Cardiac muscle cell (in vitro differentiated cells and primary cell): ENCODE measurements at places on chromosomes 5 and 9. TPM values are rescaled to one million over a fixed set of nuclear protein-coding genes. Genes with fewer than 3 reads are reported as not detected.
A peak's percentile ranks its signal among the peaks of the same experiment; 100 is the strongest.

TMEM8B gene
- 17.0 and 21.8 TPM in 2 replicates for polyA plus RNA-seq

LNPEP gene
- polyA plus RNA-seq = 11.2 and 17.6 TPM in 2 replicates

TMEM232 gene
- 2.5 and 5.0 TPM in 2 replicates for polyA plus RNA-seq

TXNDC15 gene
- polyA plus RNA-seq = 69.4 and 73.5 TPM in 2 replicates

BOD1 gene
- 80.5 and 101 TPM in 2 replicates for polyA plus RNA-seq

CTSV gene
- 60.9 and 65.5 TPM in 2 replicates for polyA plus RNA-seq

DNA sequence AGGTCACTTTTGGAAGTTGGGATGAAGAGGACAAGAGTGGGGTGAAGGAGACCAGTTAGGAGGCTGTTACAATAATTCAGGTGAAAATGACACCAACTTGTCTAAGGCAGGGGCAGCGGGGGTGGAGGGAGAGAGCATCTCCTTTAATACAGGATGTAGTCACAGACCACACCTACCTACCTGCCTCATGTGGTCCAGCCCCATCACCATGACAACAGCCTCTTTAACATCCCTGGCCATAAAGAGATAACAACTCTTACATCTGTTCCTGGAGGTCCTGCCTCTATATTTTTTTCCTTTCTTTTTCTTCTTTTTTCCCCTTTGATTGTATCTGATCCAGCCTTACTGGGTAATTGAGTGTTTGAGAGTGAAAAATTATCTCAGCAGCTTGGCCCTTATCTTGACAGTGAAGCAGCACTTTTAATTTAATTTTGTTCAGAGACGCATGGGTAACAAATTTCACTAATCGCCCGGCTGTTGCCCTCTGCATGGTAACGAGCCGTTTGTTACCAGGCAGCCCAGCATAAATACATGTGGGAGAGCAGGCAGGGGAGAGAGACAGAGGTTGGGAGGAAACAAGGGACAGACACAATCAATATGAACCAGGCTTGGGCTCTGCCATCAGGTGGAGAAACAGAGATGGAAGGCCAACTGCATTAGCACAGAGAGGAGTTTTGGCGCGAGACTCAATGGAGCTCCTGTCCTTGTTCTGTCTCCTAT is 338.1 kb downstream of the ASTN2 start:
- no peak overlapping the region for H3K27ac ChIP-seq
- no peak for DNase-seq
- H3K36me3 ChIP-seq = no peaks in the 10 kb centered on the region
- no peaks in the 10 kb centered on the region for H3K4me1 ChIP-seq
- H3K27me3 ChIP-seq = no peaks in the 10 kb centered on the region
- no peak overlapping the region for H3K4me3 ChIP-seq

DNA sequence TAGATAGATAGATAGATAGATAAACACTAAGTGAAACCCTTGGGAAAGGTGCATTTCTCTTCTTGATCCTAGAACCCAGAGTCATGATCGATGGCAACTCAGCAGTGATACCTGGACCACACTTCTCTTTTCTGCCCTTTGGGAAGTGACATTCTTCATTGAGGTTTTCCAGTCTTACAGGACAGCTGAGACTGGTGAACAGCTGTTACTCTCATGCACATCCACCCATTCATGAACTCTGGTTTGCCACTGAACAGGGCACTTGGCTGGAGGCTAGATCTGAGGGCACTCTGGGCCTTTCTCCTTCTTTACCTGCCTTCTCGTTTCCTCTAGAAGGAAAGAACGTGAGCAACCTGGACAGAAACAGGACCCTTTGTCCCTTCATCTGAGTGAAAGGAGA is 164.5 kb downstream of the DRD1 start:
- no peaks in the 10 kb centered on the region for H3K4me1 ChIP-seq
- no peaks in the 10 kb centered on the region for H3K36me3 ChIP-seq
- H3K27me3 ChIP-seq = no peaks in the 10 kb centered on the region
- H3K27ac ChIP-seq = no peak overlapping the region
- DNase-seq = no peak

DNA sequence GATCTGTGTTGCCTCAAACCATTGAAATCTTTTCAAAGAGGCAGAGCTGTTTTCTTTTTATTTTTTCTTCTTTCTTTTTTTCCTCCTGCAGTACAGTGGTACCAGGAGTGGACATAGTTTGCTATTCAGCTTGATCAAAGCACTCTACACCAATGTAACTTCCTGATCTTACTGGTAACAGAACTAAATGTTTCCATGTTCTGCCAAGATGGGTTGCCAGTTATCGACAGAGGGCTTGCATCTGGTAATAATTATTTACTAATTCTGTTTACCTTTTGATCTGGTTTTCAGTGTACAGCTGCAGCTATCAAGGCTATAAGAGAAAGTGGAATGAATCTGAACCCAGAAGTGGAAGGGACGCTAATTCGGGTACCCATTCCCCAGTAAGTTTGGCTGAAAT is 26.8 kb downstream of the MRRF start:
- H3K36me3 ChIP-seq = peaks cover 22% of the 10 kb centered on the region
- peaks cover 16% of the 10 kb centered on the region for H3K4me1 ChIP-seq
- no peak for DNase-seq
- no peak overlapping the region for H3K27ac ChIP-seq

GRCh38 chr5:115168829-115169486 is 750 bp downstream of the TRIM36 start:
- peaks cover 45% of the 10 kb centered on the region for H3K27me3 ChIP-seq
- no peaks in the 10 kb centered on the region for H3K4me1 ChIP-seq
- H3K4me3 ChIP-seq = peak overlapping the region; percentile 65
- no peaks in the 10 kb centered on the region for H3K36me3 ChIP-seq

GRCh38 chr9:88652876-88653275 is 117.9 kb downstream of the NXNL2 start:
- no peaks in the 10 kb centered on the region for H3K4me1 ChIP-seq
- no peaks in the 10 kb centered on the region for H3K27me3 ChIP-seq
- H3K36me3 ChIP-seq = no peaks in the 10 kb centered on the region
- DNase-seq = no peak
- no peak overlapping the region for H3K4me3 ChIP-seq

DNA sequence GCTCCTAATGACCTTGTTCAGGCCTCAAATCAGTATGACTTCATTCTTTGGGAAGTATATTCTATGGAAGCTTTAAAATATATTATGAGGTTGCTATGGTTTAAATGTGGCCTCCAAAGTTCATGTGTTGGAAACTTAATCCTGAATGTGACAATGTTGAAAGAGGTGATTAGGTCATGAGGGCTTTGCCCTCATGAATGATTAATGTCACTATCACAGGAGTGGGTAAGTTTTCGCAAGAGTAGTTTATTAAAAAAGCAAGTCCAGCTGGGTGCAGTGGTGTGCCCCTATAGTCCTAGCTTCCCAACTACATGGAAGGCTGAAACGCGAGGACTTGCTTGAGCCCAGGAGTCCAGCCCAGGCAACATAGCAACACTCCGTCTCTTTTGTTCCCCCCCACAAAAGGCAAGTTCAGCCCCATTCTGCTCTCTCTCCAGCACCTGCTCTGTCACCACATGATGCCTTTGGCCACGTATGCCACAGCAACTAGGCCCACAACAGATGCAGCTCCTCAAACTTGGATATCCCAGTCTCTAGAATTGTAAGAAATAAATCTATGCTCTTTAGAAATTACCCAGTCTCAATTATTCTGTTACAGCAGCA is 105.3 kb downstream of the SIL1 start:
- no peak overlapping the region for H3K4me3 ChIP-seq
- no peaks in the 10 kb centered on the region for H3K27me3 ChIP-seq
- H3K4me1 ChIP-seq = peaks cover 9% of the 10 kb centered on the region
- H3K27ac ChIP-seq = no peak overlapping the region
- H3K36me3 ChIP-seq = no peaks in the 10 kb centered on the region

- H3K36me3 ChIP-seq = no peaks in the 10 kb centered on the region
- DNase-seq = no peak
Measured at GRCh38 chr9:129362287-129363000, 184.4 kb upstream of the IER5L start.

DNA sequence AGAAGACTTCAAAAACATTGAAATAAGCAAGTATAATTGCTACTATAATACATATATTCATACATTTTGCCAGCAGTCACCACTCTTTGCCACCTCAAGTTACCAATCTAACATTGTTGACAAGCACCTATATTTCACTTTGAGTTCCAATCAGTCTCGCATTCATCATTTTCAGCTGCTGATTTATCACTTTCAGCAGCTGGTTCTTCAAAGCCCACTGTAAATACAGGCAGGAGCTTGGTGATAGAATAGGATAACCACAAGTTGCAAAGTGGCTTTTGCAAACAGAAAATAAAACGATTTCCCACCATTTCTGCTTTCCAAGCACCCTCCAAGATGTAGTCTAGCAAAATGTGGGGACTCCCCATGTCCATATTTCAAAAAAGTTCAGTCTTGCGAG is 114.2 kb upstream of the ITGA1 start:
- no peaks in the 10 kb centered on the region for H3K27me3 ChIP-seq
- no peak for DNase-seq
- H3K4me3 ChIP-seq = no peak overlapping the region
- H3K27ac ChIP-seq = no peak overlapping the region
- no peaks in the 10 kb centered on the region for H3K36me3 ChIP-seq

- no peak overlapping the region for H3K27ac ChIP-seq
- H3K27me3 ChIP-seq = no peaks in the 10 kb centered on the region
- H3K36me3 ChIP-seq = no peaks in the 10 kb centered on the region
- H3K4me3 ChIP-seq = no peak overlapping the region
- no peaks in the 10 kb centered on the region for H3K4me1 ChIP-seq
Measured at GRCh38 chr5:165263536-165263935, 1758.1 kb downstream of the MAT2B start.

GRCh38 chr5:9924614-9925013 is 294.5 kb upstream of the TAS2R1 start:
- no peaks in the 10 kb centered on the region for H3K36me3 ChIP-seq
- H3K27ac ChIP-seq = no peak overlapping the region
- H3K4me1 ChIP-seq = no peaks in the 10 kb centered on the region
- peak; percentile 97 for DNase-seq

- no peak for DNase-seq
- H3K4me3 ChIP-seq = no peak overlapping the region
- no peaks in the 10 kb centered on the region for H3K27me3 ChIP-seq
- H3K36me3 ChIP-seq = no peaks in the 10 kb centered on the region
- no peak overlapping the region for H3K27ac ChIP-seq
- no peaks in the 10 kb centered on the region for H3K4me1 ChIP-seq
Measured at GRCh38 chr5:20536813-20537212, 548.8 kb upstream of the CDH18 start.

GRCh38 chr5:123809594-123810221 is 297.7 kb downstream of the CSNK1G3 start:
- H3K4me3 ChIP-seq = no peak overlapping the region
- peak; percentile 59 for DNase-seq
- H3K36me3 ChIP-seq = no peaks in the 10 kb centered on the region
- H3K27ac ChIP-seq = peak overlapping the region; percentile 91

DNA sequence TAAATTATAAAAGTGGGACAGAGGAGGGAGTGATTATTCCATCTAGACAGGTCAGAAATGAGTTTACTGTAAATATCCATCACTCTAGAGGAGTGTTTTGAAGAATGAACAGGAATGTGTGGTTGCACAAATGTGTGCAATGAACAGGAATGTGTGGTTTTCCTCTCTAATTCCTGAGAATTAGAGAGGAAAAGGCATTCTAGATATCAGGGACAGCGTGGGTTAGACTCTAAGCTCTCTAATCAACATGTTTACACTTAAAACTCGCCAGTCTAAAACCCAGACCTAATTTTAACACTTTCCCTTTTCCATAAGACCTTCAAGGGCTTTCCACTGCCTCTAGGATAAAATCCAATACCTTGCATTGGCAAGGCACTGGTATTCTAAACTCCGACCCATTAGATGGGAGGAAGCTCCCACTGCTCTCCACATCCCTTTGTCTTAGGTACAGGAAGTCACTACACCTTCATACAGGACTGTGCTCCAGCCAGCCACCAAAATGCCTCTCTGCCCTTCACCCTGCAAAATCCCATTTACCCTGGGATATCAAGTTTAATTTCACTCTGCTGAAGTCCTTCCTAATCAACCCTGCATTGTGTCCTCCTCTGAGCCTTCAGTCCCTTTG is 67.9 kb downstream of the NFIB start:
- no peaks in the 10 kb centered on the region for H3K4me1 ChIP-seq
- DNase-seq = no peak

- H3K4me1 ChIP-seq = peaks cover 6% of the 10 kb centered on the region
- H3K4me3 ChIP-seq = peak overlapping the region; percentile 48
- no peaks in the 10 kb centered on the region for H3K36me3 ChIP-seq
- peak; percentile 53 for DNase-seq
- peak overlapping the region; percentile 2 for H3K27ac ChIP-seq
- H3K27me3 ChIP-seq = no peaks in the 10 kb centered on the region
Measured at GRCh38 chr5:176543428-176544182, 5.5 kb upstream of the CDHR2 start.

DNA sequence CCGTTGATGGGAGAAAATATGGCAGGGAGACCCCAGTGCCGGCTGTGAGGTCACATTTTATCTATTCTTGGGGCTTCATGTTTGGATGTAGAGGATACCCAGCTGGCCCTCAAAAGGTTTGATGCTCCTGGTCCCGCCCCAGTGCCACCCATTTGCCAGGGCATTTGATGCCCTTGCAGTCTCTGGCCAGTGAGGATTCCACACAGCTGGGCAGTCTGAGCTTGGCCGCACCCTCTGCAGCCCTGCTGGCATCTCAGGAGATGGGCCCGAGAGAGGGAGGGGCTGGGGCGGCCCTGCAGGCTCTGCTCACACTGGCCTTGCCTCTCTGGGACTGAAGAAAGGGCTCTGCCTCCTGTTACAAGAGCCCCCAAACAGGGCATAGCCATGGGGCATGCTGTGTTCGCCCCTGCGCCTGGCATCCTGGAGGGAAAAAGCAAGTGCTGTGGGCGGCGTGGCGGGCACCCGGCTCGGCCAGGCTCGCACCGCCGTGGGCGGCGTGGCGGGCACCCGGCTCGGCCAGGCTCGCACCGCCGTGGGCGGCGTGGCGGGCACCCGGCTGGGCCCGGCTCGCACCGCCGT is 27.6 kb downstream of the ADAMTSL2 start:
- no peak overlapping the region for H3K4me3 ChIP-seq
- no peak overlapping the region for H3K27ac ChIP-seq
- no peaks in the 10 kb centered on the region for H3K27me3 ChIP-seq

DNA sequence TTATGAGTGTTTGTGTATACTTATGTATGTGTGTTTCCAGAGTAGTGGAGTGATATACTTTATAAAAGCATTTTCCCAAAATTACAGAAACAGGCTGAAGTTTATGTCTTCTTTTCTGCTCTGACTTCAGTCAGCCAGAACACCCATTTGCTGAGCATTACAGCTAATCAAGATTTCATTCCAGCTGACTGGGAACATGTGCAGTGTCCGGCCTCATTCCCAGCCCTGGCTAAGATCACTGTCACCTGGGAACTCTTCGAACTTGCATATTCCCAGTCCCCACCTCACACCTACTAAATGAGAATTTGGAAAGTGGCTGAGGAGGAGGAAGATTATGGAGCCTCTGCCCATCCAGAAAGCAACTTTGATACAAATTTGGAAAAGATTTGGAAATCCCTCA is 90.8 kb upstream of the PRRC1 start:
- peaks cover 48% of the 10 kb centered on the region for H3K4me1 ChIP-seq
- H3K36me3 ChIP-seq = no peaks in the 10 kb centered on the region
- peak overlapping the region; percentile 84 for H3K27ac ChIP-seq
- H3K27me3 ChIP-seq = no peaks in the 10 kb centered on the region

- H3K4me3 ChIP-seq = no peak overlapping the region
- H3K4me1 ChIP-seq = peaks cover 8% of the 10 kb centered on the region
- H3K36me3 ChIP-seq = no peaks in the 10 kb centered on the region
- no peak for DNase-seq
- H3K27me3 ChIP-seq = no peaks in the 10 kb centered on the region
Measured at GRCh38 chr9:131629226-131629500, 83.8 kb downstream of the PRRT1B start.

- H3K27ac ChIP-seq = no peak overlapping the region
- peaks cover 23% of the 10 kb centered on the region for H3K4me1 ChIP-seq
- no peak for DNase-seq
- H3K4me3 ChIP-seq = no peak overlapping the region
- no peaks in the 10 kb centered on the region for H3K36me3 ChIP-seq
Measured at GRCh38 chr9:14350349-14350728, 36.4 kb upstream of the NFIB start.

- H3K27ac ChIP-seq = no peak overlapping the region
- H3K27me3 ChIP-seq = no peaks in the 10 kb centered on the region
- peaks cover 44% of the 10 kb centered on the region for H3K4me1 ChIP-seq
Measured at GRCh38 chr9:133536080-133536479, 1.6 kb downstream of the ADAMTSL2 start.
